ENCODE measurements at places on chromosomes 5 and 9. TPM values are rescaled to one million over a fixed set of nuclear protein-coding genes. Genes with fewer than 3 reads are reported as not detected.
A peak's percentile ranks its signal among the peaks of the same experiment; 100 is the strongest.

DNA sequence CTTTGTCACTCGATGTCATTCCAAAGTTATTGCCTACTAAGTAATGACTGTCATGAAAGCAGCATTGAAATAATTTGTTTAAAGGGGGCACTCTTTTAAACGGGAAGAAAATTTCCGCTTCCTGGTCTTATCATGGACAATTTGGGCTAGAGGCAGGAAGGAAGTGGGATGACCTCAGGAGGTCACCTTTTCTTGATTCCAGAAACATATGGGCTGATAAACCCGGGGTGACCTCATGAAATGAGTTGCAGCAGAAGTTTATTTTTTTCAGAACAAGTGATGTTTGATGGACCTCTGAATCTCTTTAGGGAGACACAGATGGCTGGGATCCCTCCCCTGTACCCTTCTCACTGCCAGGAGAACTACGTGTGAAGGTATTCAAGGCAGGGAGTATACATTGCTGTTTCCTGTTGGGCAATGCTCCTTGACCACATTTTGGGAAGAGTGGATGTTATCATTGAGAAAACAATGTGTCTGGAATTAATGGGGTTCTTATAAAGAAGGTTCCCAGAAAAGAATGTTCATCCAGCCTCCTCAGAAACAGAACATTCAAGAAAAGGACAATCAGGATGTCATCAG is 11.3 kb downstream of the TLR4 start:
- DNase-seq = no peak

DNA sequence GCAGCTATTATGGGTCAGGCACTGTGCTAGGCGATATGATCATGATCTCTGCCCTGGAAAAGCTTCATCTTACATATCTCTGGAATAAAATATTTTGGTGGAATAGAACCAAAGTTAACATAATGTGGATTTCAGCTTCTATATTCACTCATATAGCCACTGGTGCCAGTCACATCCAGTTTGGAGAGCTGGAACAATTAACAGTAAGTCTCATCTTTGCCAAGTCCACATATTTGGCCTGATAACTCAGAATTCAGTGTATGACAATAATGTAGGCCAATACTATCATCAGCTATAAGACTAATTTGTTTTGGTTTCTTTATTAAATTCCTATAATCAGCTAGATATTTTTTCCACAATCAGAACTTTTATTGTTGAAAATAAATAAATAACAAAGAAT is 5.9 kb upstream of the FAM13B start:
- no peak for DNase-seq

GRCh38 chr9:131875828-131876485 is 136.1 kb upstream of the RAPGEF1 start:
- DNase-seq = no peak

- DNase-seq = no peak
Observed at GRCh38 chr9:33065157-33066076, 11.1 kb downstream of the SMU1 start.

GRCh38 chr9:127488946-127489345 is 37.6 kb downstream of the LRSAM1 start:
- DNase-seq = no peak

DNA sequence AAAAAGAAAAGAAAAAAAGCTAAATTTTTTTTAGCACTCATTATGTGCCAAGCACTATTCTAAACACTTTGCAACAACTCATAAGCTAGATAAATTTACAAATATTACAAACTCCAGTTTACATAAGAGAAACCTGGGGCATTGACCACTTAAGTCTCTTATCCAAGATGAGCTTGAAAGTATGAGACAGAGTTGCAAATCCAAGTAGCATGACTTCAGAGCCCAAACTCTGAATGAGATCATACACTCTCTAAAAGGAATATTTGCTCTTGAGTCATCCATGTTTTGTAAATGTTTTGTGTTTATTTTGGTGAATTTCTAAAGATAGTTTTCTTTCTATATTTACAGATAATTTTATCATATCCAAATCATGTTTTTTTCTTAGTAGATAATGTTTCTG is 4.0 kb upstream of the SHOC1 start:
- DNase-seq = no peak

- DNase-seq = no peak
Observed at GRCh38 chr9:18189871-18190670, 283.9 kb upstream of the ADAMTSL1 start.

GRCh38 chr9:2367970-2368369 is 253.6 kb upstream of the VLDLR start:
- no peak for DNase-seq

DNA sequence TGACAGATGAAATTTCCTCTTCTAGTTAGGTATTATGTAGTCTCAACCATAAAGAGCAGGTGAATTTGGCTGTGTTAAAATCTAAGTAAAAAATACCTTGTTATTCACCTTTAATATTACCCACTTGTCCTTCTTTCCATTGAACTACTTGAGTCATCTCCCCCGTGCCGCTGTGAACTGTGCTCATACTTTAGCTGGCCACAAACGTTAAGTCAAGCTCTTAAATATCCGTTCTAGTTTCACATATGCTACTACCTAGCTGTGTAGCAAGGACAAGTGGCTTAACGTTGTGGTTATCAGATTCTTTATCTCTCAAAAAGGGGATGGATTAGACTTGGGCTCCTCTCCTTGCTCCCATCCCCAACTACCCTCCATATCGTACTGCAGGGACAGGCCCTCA is 110.4 kb downstream of the EFNA5 start:
- no peak for DNase-seq

DNA sequence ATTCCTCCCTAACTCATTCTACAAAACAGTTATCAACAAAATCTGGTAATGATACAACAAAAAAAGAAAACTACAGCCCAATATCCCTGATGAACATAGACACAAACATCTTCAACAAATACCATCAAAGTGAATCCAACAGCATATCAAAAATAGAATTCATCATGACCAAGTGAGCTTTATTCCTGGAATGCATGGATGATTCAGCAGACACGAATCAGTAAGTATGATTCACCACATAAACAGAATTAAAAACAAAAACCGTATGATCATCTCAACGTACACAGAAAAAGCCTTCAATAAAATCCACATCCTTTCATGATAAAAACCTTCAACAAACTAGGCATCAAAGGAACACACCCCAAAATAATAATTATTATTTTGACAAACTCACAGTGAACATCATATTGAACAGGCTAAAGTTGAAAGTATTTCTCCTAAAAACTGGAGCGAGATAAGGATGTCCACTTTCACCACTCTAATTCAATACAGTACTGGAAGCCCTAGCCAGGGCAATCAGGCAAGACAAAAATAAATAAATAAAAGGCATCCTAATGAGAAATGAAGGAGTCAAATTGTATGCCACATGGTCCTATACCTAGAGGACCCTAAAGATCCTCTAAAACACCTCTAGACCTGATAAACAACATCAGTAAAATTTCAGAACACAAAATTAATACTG is 305.1 kb upstream of the RGMB start:
- DNase-seq = no peak

DNA sequence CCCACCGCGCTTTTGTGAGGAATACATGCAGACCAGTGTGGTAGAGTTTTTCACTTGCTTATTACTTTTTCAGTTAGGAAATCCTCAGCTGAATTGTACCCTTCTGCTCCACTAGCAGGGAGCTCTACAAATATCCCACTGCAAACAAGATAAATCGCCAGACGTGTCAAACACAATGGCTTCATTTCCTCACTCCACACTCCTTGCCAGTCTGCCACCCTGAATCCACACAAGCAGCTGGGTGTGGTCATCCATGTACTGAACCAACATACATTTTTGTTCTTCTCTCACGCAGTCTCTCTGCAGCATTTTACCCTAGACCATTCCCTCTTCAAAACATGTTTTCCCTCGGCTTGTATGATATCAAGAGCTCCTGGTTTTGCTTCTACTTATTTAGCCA is 3.7 kb upstream of the ROR2 start:
- DNase-seq = no peak

- DNase-seq = no peak
Observed at GRCh38 chr5:61916621-61917620, 389.1 kb upstream of the KIF2A start.

- peak; percentile 19 for DNase-seq
Observed at GRCh38 chr5:98768160-98768959, 5.1 kb upstream of the RGMB start.

- DNase-seq = no peak
Observed at GRCh38 chr5:16901021-16901644, 35.0 kb downstream of the MYO10 start.

DNA sequence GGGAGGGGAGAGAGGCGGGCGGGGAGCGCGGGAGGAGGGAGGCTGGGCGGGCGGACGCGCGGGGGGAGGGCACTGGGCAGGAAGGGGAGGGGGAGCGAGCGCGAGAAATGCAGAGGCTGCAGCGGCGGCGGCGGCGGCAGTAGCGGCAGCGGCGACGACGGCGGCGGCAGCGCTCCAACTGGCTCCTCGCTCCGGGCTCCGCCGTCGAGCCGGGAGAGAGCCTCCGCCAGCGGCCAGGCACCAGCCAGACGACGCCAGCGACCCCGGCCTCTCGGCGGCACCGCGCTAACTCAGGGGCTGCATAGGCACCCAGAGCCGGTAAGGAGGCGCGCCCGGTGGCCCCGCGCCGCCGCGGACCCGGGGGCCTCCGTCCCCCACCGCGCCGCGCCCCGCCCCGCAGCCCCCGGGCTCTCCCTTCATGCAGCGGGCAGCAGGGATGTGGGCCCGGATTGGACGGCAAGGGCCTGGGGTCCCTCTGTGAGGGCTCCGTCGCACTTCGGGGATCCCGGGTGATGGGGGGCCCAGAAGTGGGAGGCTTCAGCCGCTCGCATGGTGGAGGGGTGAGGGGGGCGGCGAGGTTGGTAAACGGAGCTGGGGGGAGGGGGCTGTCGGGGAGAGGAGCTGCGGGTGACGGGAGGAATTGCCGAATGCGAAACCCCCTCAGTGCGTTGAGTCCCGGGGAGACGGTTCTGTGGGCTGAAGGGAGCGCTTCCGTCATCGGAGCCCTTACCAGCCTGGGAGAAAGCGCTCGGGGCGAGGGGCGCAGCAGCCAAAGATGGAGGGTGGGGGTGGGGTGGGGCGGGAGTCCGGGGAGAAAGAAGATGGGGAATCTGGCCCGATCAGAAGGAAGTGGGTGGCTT is at the start of gene BASP1:
TSS of gene BASP1 (plus strand) at position 139 of the 860 bp plus-strand sequence. CDS start 57,586 bp downstream, outside the sequence.
- peak; percentile 41 for DNase-seq

GRCh38 chr9:130327070-130327780 is 61.7 kb downstream of the HMCN2 start:
- no peak for DNase-seq

- no peak for DNase-seq
Observed at GRCh38 chr9:26415528-26415927, 477.1 kb downstream of the CAAP1 start.

DNA sequence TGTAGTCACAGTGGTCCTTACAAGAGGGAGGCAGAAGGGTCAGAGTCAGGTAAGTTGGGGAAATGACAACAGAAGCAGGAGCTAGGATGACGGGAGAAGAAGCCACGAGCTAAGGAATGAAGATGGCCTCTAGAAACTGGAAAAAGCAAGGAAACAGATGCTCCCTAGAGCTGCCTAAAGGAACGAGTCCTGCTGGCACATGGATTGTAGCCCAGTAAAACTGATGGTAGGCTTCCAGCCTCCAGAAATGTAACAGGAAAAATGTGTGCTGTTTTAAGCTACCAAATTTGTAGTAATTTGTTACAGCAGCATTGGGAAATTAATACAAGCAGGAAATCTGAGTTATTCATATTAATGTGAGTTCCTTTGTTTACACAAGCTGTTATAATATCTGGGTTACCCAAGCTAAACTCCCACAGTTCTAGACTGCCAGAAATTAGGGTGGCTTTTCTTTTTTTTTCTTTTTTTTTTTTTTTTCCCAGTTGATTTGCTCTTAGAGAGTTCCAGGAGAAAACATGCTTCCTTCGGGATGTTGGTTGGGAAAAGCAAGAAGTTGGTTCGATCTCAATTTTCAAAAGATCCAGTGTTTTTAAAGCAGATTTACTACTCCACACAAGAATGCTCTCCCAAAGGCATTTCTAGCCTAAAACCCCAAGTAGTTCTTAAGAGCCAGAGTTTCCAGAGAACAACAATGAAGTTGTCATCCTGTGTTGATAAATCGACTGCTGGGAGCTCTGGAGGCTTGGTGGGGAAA is 400.0 kb upstream of the SLC24A2 start:
- no peak for DNase-seq

GRCh38 chr5:69137807-69138206 is 29.1 kb upstream of the CCNB1 start:
- no peak for DNase-seq

DNA sequence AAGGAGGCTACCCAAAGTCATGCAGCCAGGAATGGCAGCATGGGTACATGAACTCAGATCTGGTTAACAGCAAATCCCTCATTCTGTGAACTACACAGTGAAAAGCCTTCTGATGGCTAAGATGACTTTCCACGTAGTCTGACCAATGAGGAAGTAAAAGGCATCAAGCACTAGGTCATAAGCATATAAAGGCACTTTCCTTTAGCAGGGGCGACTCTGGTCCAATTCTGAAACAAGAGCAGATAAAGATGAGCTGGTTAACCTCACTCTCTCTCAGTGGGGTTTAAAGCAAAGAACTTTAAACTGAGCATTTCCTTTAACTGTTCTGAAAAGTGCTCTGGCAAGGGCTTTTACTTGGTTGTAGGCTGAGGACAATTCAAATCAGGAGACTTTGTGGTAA is 21.1 kb downstream of the PSMB7 start:
- DNase-seq = peak; percentile 10

GRCh38 chr9:77826621-77827020 is 178.5 kb upstream of the GNA14 start:
- DNase-seq = no peak

DNA sequence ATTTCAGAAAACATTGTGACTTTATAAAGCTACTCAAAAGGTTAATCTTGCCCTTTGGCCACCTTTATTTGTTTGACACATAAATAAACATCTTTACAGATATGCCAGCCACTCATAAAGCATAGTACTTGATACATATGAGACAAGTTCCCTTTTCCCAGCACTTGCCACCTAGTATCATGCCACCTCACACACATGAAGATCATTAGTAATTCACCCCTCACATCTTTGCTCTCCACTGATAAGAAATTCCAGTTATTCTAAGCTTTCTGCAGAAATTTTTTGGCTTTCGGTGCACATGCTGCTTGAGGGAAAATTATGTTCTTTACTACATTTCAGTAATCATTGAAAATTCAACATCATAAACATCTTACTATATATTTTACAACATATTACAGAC is 59.1 kb downstream of the DEPDC1B start:
- no peak for DNase-seq

The SLC36A3 gene
- total RNA-seq = not detected

The TSLP gene
- total RNA-seq = not detected

The ANKRD34B gene
- not detected for total RNA-seq

The TRPM3 gene
- not detected for total RNA-seq
